ENCODE measurements at places on chromosomes 2 and 18. TPM values are rescaled to one million over a fixed set of nuclear protein-coding genes. Genes with fewer than 3 reads are reported as not detected.

Gene TGFA
- total RNA-seq = 1.4 TPM

Gene METTL4
- 13.2 TPM for total RNA-seq

DNA sequence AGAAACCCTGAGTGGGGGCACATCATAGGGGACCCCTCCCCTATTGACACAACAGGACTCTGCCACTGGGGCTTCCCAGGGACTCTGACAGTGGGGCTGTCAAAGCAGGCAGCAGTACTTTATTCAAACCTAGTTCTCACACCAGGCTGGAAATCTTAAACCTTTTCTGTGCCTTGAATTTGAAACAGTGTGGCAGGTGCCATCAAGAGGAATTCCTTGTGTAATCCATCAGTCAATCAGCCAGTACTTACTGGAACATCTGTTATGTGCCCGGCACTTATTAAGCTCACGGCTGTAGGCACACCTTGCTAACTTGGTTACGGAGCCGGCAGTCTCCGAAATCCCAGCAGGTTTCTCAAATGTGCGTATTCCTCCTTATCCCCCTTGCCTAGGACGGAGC is 12.0 kb downstream of the GLI2 start:
- DNase-seq = no peak

GRCh38 chr2:16709769-16710168 is 44.1 kb upstream of the CYRIA start:
- DNase-seq = no peak

DNA sequence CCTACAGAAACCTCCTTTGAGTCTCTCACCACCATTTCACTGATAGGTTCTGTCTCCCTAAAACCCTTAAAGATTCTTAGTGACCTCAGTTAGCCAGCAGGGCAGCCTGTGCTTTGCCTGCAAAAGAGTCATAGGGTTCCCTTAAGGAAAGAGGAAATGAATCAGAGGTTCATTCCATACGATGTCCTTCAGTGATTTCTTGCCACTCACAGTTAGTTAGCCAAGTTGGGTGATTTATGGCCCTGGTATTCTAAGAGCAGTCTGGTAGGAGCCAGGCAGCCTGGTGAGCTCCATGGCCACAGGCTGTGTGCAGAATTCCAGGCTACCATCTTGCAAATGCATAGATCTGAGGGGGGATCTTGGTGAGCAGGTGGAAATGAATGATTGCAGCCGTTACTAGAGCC is 18.7 kb upstream of the CCBE1 start:
- no peak for DNase-seq

- no peak for DNase-seq
These were observed 103.1 kb upstream of the THOC1 start for GRCh38 chr18:370751-371608.
